ENCODE measurements at places on chromosomes 7 and 10.

DNA sequence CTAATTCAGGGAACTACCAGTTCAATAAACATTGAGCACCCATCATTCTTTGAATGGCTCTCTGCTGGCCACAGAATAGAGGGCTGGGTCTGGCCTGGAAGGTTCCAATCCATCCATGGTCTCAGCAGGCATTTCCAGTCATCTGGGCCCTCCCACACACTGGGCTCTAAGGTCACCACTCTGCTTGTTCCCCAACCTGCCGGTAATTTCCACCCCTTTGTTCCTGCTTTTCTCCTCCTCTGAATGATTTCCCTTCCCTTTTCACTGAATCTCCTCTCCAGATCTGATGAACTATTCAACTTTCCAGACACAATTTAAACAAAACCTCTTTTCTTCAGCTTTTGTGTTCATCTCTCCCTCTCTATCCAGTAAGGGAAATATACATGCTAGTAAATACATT is 2.6 kb downstream of the BZW2 start:
- DNase-seq: no peak

GRCh38 chr7:152660021-152660420 is 15.9 kb downstream of the XRCC2 start:
- DNase-seq: no peak

DNA sequence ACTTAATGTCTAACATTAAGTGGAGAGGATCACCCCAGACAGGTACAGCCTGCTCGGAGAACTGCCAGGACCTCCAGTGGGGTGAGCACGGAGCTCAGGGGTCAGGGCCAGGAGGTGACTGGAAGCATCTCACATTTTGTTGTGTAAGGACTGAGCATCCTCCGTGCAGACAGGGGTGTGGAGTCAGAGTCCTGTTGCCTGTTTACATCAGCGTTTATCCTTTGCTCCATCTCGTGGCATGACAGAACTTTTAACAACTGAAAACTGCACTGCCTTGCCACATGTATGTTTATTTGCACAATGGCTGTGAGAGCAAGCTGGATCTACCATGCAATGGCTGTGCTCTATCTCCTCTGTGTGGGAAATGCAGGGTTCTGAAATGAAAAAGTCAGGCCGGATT is 175.4 kb upstream of the AKR1E2 start:
- DNase-seq: no peak

GRCh38 chr7:78635026-78635793 is 818.3 kb downstream of the MAGI2 start:
- DNase-seq: no peak

- DNase-seq: no peak
Observed at GRCh38 chr7:88141953-88142352, 77.9 kb downstream of the SRI start.

DNA sequence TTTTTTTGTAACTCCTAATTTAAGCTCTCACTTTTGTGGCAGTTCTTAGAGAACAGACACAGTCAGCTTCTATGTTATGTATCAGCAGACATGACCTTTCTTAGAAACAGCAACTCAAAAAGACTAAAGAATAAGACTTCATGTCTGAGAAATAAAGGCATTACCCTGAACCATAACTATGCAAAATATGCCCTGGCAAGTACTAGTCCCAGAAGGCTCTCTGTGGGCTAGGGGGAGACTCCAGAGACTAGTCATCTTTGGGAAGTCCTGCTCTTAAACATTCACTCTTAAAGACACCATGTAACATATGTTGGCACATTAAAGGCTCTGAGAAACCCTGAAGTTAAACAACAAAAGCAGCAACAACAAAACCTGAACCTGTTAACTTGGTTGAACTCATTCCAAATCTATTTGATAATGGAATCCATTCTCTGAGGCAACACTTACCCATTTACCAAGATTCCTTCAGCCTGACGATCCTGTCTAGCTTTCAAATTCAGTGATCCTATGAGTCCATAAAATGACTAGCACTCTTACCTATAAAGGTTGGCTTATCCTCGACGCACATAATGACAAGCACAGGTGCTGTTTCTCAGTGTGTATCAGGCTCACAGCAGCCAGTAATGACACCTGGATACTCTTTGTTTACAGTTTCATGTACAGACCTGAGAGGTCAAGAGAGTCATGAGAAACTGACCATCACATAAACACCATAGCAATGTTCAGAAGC is 62.3 kb downstream of the OSBPL3 start:
- no peak for DNase-seq

- DNase-seq: no peak
Observed at GRCh38 chr10:114437473-114438292, 33.4 kb upstream of the AFAP1L2 start.

DNA sequence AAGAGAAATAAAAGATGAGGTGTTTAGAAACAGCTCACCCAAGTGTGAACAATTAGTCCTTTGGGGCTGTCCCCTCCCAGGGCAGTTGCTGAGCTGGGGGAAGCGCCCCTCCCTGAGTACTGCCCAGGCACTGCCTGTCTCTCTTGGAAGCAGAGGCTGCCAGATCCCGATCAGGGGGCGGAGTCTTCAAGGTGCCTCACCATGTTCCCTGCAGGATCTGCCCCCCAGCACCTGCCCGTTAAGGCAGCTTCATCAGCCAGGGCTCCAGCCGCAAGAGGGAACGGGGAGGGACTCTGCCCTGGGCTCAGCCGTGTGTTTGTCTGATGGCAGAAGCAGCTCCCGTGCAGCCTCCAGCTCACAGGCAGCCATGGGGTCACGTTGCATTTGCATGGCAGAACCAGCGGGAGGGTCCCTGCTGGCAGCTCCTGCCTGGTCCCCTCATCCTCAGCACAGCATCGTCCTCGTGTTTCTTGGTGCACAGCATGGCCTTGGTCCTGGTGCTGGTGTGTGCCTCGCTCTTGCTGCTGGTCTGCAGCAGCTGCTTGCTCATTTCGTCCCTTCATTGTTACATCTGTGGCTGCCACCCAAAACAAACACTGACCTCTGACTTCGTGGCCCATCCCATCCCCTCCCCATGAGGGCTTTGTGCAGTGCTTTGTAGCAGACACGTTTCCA is 10.7 kb upstream of the DPYSL4 start:
- DNase-seq: no peak

Measured in GM12878 (cell line).